Natural killer cell (primary cell): ENCODE measurements at places on chromosomes 2 and 18. TPM values are rescaled to one million over a fixed set of nuclear protein-coding genes. Genes with fewer than 3 reads are reported as not detected.
A peak's percentile ranks its signal among the peaks of the same experiment; 100 is the strongest.

The CRYGC gene
- total RNA-seq: not detected

The CHST10 gene
- 11.1 TPM for total RNA-seq

The NPPC gene
- not detected for total RNA-seq

The TMEM131 gene
- total RNA-seq: 67.1 TPM

The RGPD8 gene
- 38.5 TPM for total RNA-seq

The ARL6IP6 gene
- 11.4 TPM for total RNA-seq

The RPIA gene
- 24.1 TPM for total RNA-seq

The EFHD1 gene
- not detected for total RNA-seq

- DNase-seq: no peak
Measured at GRCh38 chr2:10283106-10284062, 19.3 kb upstream of the HPCAL1 start.

- DNase-seq: no peak
Measured at GRCh38 chr18:11219571-11219970, 70.2 kb upstream of the PIEZO2 start.

- no peak for DNase-seq
Measured at GRCh38 chr2:106130251-106130998, 63.7 kb downstream of the UXS1 start.

DNA sequence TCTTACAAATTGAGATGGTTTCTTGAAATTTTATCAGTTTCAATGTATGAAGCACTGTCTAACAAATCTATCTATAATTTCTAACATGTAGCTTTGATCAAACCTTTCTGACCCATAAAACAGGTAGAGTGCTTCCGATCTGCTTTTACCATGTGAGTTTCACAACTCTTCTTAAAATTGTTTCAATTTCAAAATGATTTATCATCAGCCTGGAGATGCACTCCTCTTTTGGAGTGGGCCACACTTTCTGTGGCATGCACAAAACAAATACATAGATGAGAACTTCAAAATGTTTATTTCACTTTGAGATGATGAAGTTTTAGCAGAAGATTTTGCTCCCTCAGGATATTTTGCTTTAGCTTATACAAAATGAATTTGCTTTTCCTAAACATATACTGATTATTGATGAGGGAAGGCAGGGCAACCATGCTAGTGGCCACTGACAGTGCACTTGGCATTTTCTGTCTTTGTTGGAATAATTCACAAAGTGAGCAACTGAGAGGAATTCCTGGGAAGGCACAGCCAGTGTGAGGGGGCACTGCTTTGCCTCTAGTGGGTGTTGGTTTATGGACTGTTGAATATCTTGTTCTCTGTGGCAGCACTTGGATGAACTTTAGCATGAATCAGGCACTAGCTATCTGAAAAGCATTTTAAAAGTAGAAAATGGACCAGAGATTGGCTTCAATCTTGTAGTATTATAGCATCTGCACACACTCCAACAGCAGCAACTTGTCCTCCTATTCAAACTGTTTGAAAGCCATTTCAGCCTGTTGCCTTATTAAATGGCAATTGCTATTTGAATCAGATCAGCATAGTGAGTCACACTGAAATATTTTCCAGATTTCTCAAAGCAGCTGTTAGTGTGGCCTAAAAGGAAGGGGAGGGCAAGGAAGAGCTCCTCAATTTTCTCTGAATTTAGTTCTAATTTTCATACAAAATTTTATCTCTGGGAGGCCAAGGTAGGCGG lies 193.2 kb downstream of the CCDC85A start:
- no peak for DNase-seq

GRCh38 chr2:231241755-231242507 lies 43.5 kb downstream of the ARMC9 start:
- no peak for DNase-seq

DNA sequence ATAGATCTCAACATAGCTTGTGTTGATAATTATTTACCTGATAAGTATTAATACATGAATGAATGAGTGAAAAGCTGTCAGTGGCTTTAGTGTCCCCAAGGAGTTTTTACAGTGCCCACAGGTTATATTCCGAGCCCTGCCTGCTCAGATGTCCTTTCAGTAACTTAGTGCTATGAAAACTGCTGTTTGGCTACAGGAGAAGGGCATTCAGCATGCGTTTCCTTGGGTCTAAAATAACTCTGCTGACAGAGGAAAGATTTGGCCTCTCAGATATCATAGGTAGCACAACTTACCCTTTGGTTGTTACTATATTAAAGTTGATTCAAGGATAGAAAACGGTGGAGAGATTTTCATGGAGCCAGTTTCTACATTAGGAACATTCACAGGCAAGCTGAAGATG lies 241.0 kb downstream of the ETAA1 start:
- DNase-seq: no peak

GRCh38 chr2:172710584-172711047 lies 25.0 kb upstream of the RAPGEF4 start:
- DNase-seq: peak; percentile 63

- DNase-seq: no peak
Measured at GRCh38 chr2:86274265-86274917, 63.0 kb downstream of the REEP1 start.
